ENCODE measurements at places on chromosomes 3 and 15. TPM values are rescaled to one million over a fixed set of nuclear protein-coding genes. Genes with fewer than 3 reads are reported as not detected.

- peak; percentile 89 for DNase-seq
- no peaks in the 10 kb centered on the region for H3K36me3 ChIP-seq
- no peak overlapping the region for H3K4me3 ChIP-seq
- no peak overlapping the region for H3K27ac ChIP-seq
Observed at GRCh38 chr15:40064231-40064894, 25.4 kb upstream of the SRP14 start.

DNA sequence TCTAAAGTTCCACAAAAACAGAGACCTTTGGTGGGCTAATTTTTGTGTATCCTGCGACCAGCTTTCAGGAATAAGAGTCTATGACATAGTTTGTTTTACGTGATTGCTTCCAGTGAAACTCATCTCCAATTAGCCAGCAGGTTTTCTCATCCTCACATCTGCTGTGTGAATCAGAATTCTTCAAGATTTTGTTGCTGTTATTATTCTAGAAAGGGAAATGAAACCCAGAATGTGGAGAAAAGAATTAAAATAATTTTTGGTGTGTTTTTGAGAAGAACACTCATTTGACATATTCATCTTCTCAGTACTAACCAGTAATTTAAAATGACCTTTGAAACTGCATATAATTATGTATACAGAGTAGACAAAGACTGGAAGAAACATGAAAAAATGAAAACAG is 175.9 kb downstream of the USP13 start:
- no peak for DNase-seq
- H3K4me1 ChIP-seq = no peaks in the 10 kb centered on the region
- no peak overlapping the region for H3K4me3 ChIP-seq
- no peaks in the 10 kb centered on the region for H3K36me3 ChIP-seq

Gene ZBBX
- total RNA-seq = not detected

DNA sequence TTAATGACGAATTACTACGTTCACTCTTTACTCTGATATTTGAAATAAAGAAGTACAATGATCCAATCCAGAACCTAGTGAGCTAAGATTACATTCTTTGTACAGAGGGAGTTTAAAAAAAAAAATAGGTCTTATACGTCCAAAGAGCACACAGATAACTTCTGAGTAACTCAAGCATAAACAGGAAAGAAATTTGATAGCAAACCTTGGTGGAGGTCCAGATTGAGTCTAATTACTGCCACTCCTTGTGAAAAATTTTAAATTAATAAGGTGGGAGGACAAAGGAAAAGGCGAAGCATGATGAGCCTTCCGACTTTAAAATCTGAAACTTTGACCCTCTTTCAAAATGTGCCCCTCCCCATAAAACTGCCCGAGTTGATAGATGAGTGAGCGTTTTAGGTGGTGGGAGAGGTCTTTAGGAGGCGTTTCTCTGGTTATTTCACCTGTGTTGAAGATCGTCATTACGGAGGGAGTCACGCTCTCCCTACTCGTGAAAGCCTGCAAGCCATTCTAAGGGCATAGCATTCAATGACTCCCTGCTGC is 127.0 kb upstream of the ROBO2 start:
- no peaks in the 10 kb centered on the region for H3K27me3 ChIP-seq
- no peak overlapping the region for H3K4me3 ChIP-seq
- no peaks in the 10 kb centered on the region for H3K36me3 ChIP-seq
- H3K27ac ChIP-seq = no peak overlapping the region

GRCh38 chr3:17038900-17039553 is 154.3 kb downstream of the PLCL2 start:
- DNase-seq = no peak
- H3K27me3 ChIP-seq = no peaks in the 10 kb centered on the region
- H3K4me3 ChIP-seq = no peak overlapping the region

GRCh38 chr3:105865016-105865623 is 3.7 kb downstream of the CBLB start:
- no peaks in the 10 kb centered on the region for H3K27me3 ChIP-seq
- DNase-seq = no peak
- no peak overlapping the region for H3K4me3 ChIP-seq
- H3K4me1 ChIP-seq = peaks cover 16% of the 10 kb centered on the region
- no peaks in the 10 kb centered on the region for H3K36me3 ChIP-seq

- no peak overlapping the region for H3K4me3 ChIP-seq
- peaks cover 53% of the 10 kb centered on the region for H3K4me1 ChIP-seq
- no peaks in the 10 kb centered on the region for H3K27me3 ChIP-seq
- peaks cover 4% of the 10 kb centered on the region for H3K36me3 ChIP-seq
- H3K27ac ChIP-seq = peak overlapping the region; percentile 11
Observed at GRCh38 chr15:66715181-66715624, 13.2 kb downstream of the SMAD6 start.

Gene CYP19A1
- not detected for total RNA-seq

DNA sequence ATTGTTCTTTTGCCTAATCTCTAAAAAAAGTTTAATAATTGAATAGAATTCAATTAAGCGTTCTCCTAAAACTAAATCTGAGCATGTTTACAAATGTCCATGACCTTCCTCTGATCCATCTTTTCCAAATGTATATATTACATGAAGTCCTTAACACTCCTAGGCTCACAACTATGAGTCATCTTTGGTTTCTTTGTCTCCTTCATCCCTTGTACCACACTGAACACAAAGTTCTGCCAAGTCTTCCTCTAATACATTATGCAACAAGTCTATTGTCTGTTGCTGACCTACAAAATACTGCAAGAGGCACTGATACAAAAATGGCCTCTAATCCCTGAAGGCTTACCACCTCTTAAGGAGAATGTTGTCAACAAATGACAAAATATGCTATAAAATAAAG is 550.2 kb downstream of the PYDC2 start:
- DNase-seq = no peak
- H3K27ac ChIP-seq = no peak overlapping the region
- H3K27me3 ChIP-seq = no peaks in the 10 kb centered on the region

DNA sequence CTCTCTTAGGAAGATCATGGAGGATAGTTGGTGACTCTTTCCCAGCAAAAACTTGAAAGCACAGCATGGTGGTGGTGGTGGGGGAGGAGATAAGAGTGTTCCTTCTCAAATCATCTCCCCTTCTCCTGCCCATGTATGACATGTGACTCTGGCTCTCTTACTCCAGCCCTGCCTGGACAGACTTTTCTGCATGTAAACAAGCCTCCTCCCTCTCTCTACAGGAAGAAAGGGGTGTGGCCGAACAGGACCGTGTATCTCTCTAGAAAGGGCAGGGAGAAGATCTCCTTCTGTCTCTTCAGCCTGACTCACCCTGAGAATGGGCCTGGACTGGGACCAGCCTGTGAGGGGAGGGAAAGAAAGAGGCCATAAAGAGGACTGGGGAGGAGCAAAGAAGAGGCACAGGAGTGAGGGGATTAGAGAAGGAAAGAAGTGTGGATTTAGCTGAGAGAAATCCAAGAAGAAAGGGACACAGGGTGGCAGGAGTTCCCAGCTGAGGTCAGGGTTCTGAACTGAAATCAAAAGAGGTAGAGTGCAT is 1.5 kb downstream of the CELF6 start:
- H3K36me3 ChIP-seq = no peaks in the 10 kb centered on the region
- H3K4me3 ChIP-seq = no peak overlapping the region
- H3K27me3 ChIP-seq = no peaks in the 10 kb centered on the region
- peaks cover 5% of the 10 kb centered on the region for H3K4me1 ChIP-seq
- DNase-seq = no peak
- H3K27ac ChIP-seq = no peak overlapping the region

DNA sequence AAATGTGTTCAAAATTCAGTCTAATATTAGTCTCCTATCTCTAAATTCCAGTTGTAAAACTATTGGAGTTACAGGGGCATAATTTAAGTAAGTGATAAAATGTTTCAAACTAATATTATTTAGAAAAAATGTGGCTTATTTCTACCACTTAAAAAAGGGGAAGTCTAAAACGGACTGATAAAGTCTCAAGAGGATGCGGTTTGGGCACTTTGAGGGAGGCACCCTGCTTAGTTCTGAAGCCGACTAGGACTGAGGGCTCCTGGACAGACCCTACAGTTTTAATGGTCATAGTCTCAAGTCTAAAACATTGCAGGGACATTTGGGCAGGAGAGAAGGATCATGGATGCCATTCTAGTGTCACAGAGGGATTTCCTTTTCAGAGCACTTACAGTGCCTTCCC is 566.3 kb downstream of the NR2F2 start:
- no peaks in the 10 kb centered on the region for H3K27me3 ChIP-seq
- no peak overlapping the region for H3K27ac ChIP-seq
- no peak for DNase-seq
- no peaks in the 10 kb centered on the region for H3K4me1 ChIP-seq
- H3K36me3 ChIP-seq = no peaks in the 10 kb centered on the region

- DNase-seq = no peak
- H3K27ac ChIP-seq = no peak overlapping the region
- no peaks in the 10 kb centered on the region for H3K27me3 ChIP-seq
- H3K4me3 ChIP-seq = no peak overlapping the region
- no peaks in the 10 kb centered on the region for H3K4me1 ChIP-seq
Observed at GRCh38 chr3:103393395-103394186, 958.8 kb downstream of the ZPLD1 start.

- H3K36me3 ChIP-seq = no peaks in the 10 kb centered on the region
- H3K27me3 ChIP-seq = no peaks in the 10 kb centered on the region
- no peak overlapping the region for H3K4me3 ChIP-seq
- no peak for DNase-seq
Observed at GRCh38 chr3:57779666-57780065, 23.6 kb downstream of the SLMAP start.

DNA sequence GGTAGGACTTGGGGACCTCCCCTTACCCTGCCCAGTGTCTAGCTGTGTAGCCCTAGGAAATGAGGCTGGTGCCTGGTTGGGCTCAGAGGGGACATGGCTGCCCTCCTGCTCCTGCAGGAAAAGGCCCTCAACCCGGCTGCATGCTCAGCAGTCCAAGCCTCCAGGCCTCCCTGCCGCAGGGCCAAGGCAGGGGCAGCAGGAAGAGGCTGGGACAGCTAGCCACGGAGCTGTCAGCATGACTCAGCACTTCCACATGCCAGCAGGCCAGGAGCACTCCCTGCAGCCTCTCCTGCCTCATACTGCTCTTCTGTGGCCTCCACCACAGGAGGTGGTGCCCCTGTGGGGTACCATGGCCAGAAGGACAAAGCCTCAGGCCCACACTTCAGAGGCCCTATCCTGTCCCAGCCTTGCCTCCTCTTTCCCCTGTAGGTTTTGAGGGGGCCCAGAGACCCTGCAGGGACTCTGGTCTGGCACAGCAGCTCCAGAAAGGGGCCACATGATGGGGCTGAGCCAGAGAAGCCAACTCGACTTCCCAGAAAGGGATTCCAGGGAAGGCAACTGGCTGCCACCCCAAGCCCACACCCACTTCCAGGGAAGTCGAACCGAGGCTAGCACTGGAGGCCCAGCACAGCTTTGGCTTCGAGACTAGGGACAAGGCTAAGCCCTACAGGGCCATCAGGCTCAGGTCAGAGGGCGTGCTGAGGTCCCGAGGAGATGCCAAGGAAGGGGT is 19.5 kb downstream of the TKT start:
- peak overlapping the region; percentile 63 for H3K27ac ChIP-seq
- peaks cover 31% of the 10 kb centered on the region for H3K4me1 ChIP-seq
- peaks cover 5% of the 10 kb centered on the region for H3K36me3 ChIP-seq

DNA sequence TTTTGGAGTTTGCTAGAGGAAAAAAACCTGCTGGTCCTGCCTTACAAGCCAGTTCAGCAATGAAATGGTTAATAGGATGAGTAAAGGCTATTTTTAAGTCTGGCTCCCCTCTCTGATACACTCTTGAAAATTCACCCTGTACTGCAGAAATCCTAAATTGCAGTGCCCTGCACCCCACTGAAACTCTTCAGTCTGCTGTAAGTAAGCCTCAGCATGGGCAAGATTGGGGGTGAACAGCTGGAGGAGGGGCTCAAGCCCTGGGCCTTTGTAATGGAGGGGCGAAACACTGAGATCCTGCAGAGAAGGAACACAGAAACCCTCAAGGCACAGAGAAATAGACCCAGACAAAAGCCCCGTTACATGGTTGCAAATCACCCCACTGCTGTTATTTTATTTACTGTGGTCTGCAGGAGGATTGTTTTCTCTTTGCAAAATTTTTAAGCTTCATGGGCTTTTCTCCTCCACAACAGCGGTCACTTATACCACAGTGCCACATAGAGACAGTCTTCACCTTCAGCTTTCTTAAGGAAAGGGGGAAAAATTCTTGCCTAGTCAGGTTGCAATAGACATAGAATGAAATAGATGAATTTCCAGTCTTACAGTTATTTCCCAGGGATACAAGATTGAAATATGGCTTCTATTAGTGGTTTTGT is 45.0 kb downstream of the SOX2 start:
- H3K27ac ChIP-seq = no peak overlapping the region
- H3K4me3 ChIP-seq = no peak overlapping the region
- no peak for DNase-seq
- H3K27me3 ChIP-seq = peaks cover 11% of the 10 kb centered on the region
- H3K4me1 ChIP-seq = no peaks in the 10 kb centered on the region

Gene KIF23
- 82.5 TPM for total RNA-seq

DNA sequence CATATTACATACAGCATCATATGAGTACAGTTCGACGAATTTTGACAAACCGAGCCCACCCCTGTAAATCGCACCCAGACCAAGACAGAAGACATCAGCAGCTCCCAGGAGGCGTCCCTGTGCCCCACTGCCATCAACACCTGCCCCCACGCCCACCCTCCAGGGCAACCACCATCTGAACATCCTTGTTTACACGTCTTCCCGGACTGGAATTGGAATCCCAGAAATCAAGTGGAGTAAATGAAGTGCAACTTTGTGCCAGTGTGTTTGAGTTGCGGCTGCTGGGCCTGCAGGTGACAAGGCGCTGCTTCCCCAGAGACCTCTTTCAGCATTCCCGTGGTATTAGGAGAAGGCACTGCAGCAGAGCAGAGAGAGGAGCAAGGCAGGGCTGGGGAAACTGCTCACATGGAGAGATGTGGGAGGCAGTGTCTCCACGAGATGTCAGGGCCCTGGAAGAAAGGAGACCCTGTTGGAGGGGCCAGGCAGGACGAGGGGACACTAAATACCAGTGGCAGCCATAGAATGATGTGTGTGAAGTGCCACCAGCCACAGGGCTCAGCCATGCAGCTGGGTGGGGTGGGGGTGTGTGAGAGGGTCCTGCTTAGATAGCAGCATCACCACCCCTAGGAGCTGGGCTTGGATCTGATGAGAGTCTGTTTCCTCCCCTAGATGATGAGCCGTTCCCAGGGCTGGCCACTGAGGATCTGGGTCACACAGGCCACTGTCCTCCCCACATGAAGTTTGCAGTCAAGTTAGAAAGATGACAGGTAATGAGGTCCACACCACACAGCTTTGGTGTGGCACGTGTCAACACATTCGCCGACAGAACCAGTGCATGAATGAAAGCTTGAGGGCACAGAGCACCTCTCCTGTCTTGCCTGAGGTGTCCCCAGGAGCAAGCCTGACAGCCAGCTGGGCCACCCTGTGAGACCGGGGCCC is 33.4 kb upstream of the PCSK6 start:
- H3K27me3 ChIP-seq = peaks cover 10% of the 10 kb centered on the region
- H3K4me1 ChIP-seq = no peaks in the 10 kb centered on the region
- no peak overlapping the region for H3K27ac ChIP-seq
- H3K4me3 ChIP-seq = no peak overlapping the region
- no peak for DNase-seq
- no peaks in the 10 kb centered on the region for H3K36me3 ChIP-seq

Gene ANKRD63
- 0.72 TPM for total RNA-seq

GRCh38 chr15:101325263-101326025 is 30.4 kb upstream of the SNRPA1 start:
- DNase-seq = no peak
- no peak overlapping the region for H3K4me3 ChIP-seq
- no peaks in the 10 kb centered on the region for H3K4me1 ChIP-seq
- H3K27me3 ChIP-seq = no peaks in the 10 kb centered on the region

GRCh38 chr3:153339065-153339464 is 177.0 kb downstream of the RAP2B start:
- DNase-seq = no peak
- H3K4me1 ChIP-seq = no peaks in the 10 kb centered on the region
- no peaks in the 10 kb centered on the region for H3K36me3 ChIP-seq
- H3K27me3 ChIP-seq = no peaks in the 10 kb centered on the region
- no peak overlapping the region for H3K4me3 ChIP-seq

Gene ZNF502
- total RNA-seq = not detected

All from Panc1 (cell line).